ENCODE measurements at places on chromosomes 7 and 10. TPM values are rescaled to one million over a fixed set of nuclear protein-coding genes. Genes with fewer than 3 reads are reported as not detected.
A peak's percentile ranks its signal among the peaks of the same experiment; 100 is the strongest.

- no peak overlapping the region for H3K4me3 ChIP-seq
- no peak for DNase-seq
- no peaks in the 10 kb centered on the region for H3K27me3 ChIP-seq
- H3K27ac ChIP-seq: no peak overlapping the region
- peaks cover 3% of the 10 kb centered on the region for H3K36me3 ChIP-seq
Measured at GRCh38 chr7:127893547-127893946, 137.7 kb downstream of the LRRC4 start.

Gene MCU
- total RNA-seq: 17.1 TPM

DNA sequence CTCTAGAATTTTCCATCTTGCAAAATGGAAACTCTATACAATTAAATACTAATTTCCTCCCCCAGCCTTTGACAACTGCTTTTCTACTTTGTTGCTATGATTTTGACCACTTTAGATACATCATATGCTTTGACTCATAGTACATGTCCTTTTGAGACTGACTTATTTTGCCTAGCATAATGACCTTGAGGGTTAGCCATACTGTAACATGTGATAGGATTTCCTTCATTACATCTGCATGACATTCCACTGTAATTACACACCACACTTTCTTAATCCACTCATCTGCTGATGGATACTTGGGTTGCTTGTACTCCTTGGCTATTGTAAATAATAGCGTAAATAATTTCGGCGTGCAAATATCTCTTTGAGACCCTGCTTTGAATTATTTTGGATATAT, 127.7 kb downstream of the JAZF1 start:
- no peak for DNase-seq
- H3K4me1 ChIP-seq: no peaks in the 10 kb centered on the region
- no peak overlapping the region for H3K4me3 ChIP-seq
- no peak overlapping the region for H3K27ac ChIP-seq
- no peaks in the 10 kb centered on the region for H3K36me3 ChIP-seq

Gene SFXN3
- 23.4 TPM for total RNA-seq

Gene SLC26A4
- 0.26 TPM for total RNA-seq

Gene RAMP3
- 14.0 TPM for total RNA-seq

Gene PALD1
- 4.9 TPM for total RNA-seq

Gene AGBL3
- 2.6 TPM for total RNA-seq

Gene SPDYE8
- total RNA-seq: not detected

DNA sequence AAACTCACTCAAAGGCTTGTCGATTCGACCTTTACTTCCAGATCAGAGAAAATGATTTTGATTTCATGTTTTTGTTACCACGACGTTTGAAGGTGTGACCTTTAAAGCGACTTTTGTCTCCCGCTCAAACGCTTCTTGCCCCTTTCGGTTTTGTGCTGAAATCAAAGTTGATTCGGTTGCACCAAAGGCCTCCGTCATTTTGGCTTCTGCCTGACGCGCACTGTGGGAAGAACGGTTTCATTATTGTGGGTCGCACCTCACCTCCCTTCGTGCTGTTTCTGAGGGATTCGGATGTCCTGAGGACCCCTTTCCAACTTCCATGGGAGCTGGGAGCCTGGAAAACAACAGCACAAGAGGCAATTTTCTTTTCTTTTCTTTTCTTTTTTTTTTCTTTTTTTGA, 176.9 kb downstream of the DNAJB6 start:
- no peaks in the 10 kb centered on the region for H3K36me3 ChIP-seq
- H3K27me3 ChIP-seq: no peaks in the 10 kb centered on the region
- no peaks in the 10 kb centered on the region for H3K4me1 ChIP-seq
- no peak for DNase-seq
- H3K27ac ChIP-seq: no peak overlapping the region

- H3K27ac ChIP-seq: no peak overlapping the region
- DNase-seq: no peak
- no peaks in the 10 kb centered on the region for H3K4me1 ChIP-seq
- H3K27me3 ChIP-seq: no peaks in the 10 kb centered on the region
Measured at GRCh38 chr10:53379956-53380355, 607.4 kb upstream of the MBL2 start.

- no peaks in the 10 kb centered on the region for H3K36me3 ChIP-seq
- DNase-seq: no peak
- no peaks in the 10 kb centered on the region for H3K27me3 ChIP-seq
- H3K4me1 ChIP-seq: no peaks in the 10 kb centered on the region
Measured at GRCh38 chr10:76784076-76784475, 853.5 kb downstream of the KCNMA1 start.

DNA sequence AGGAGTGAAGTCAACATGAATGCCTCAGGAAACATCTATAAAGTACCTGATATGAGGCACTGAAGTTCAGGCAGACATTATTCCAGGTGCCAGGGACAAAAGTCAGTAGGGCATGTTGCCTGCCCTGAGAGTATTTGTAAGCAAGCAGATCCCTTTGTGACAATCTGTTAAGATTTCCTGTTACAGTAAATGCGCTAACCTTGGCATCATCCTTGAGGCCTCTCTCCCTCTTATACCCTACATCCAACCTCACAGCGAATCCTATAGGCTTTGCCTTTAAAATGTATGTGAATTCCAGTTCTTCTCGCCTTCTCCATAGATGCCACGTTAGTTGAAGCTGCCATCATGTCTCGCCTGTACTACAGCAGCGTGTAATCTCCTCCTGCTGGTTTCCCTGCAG, 165.3 kb downstream of the DNAH11 start:
- H3K27ac ChIP-seq: no peak overlapping the region
- H3K4me3 ChIP-seq: no peak overlapping the region
- no peak for DNase-seq
- no peaks in the 10 kb centered on the region for H3K36me3 ChIP-seq

DNA sequence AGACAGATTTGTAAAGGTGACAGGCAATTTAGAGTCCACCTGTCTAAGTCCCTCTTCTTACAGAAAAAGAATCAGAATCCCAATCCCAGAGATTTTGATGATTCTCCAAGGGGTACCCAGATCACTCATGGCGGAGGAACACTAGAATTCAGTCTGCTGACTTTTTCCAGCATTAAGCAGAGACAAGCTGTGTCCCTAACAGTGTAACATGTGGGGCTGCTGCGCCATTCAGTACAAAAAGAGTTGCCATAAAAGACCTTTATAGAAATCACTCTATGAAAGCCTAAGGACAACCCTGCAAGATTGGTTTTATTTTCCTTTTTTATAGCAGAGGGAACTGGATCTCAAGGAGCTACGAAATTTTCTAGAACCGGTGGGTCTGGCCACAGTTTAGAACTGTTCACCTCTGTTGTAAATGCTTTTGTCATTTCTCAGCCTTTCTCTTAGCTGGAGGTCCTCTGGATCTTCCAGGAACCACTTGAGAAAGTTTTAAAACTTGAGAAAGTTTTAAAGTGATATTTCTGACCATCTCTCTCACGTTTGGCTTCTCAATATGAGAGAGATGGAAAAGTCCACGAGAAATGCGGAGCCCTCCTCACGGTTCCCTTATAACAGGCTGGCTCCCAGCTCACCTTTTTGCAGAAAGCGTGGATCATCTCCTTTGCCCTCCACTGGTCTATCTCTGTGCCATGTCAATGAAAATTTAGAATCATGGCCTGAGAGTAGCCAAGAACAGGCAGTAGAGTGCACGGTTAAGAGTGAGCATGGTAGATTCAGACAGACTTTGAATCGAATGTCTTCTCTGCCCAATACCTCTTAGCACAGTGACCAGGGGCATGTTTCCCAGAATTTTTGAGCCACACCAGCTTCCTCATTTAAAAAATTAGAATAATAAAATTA, 826 bp downstream of the GIMAP7 start:
- no peak overlapping the region for H3K27ac ChIP-seq
- no peaks in the 10 kb centered on the region for H3K4me1 ChIP-seq
- peak overlapping the region; percentile 4 for H3K4me3 ChIP-seq
- no peak for DNase-seq

Gene ATRNL1
- total RNA-seq: 6.5 TPM

DNA sequence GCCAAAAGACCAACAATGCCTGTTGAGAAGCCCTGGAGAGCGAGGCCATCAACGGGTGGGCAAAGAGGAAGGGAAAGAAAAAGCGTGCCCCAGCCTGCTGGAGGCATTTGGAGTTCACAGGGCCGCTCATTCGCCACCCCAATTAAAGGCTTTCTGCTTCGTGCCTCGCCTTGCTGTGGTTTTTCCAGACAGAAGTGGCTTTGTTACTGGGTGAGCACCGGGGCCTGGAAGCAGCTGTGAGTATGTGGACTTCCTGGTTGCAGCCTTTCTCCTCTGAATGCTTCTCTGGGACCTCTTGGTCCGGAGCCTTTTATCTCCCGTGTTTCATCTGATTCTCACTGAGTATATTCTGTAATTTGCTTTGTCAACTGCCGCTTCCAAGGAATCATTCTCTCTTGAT, 118.1 kb upstream of the EGR2 start:
- no peaks in the 10 kb centered on the region for H3K4me1 ChIP-seq
- no peaks in the 10 kb centered on the region for H3K36me3 ChIP-seq
- peak; percentile 13 for DNase-seq
- no peak overlapping the region for H3K27ac ChIP-seq
- H3K4me3 ChIP-seq: no peak overlapping the region
- H3K27me3 ChIP-seq: no peaks in the 10 kb centered on the region

DNA sequence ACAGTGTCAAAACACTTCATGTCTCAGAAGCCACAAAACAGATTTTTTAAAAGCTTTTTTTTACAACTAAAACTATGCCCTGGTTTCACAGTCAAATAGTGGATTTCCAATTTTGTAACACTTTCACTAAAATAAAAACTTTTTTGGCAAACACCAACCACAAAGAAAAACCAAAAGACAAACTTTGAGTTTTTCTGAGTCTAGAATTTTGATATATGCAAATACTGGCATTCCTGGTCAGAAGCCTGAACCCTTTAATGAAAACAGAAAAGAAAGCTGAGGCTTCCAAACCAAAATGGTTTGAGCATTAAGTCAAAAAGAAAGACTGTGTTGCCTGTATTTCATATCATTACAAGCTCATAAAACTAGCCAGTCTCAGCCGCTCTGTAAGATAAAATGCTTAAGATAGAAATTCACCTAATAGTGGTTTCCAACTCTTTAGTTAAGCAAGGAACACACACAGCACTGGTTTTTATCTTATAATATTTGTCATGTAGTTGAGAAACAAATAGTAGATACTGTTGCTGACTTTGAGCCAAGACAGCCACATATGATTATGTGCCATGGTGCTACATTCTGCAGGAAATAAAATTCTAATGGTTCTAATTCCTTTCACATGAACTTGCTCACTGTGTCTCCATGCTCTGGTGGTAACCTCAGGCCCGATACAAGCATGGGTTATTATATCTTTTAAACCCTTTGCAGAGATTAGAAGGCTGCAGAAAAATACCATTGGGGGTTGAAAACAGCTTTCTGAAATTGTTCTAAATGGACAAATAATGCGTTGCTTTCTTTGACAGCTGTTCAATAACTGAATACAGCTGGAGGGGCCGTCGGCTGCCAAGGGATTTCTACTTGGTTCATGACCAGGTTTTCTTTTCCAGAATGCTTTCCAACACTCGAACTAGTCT, 49.4 kb downstream of the FAM171A1 start:
- no peak overlapping the region for H3K27ac ChIP-seq
- H3K4me1 ChIP-seq: peaks cover 26% of the 10 kb centered on the region
- DNase-seq: peak; percentile 30
- no peaks in the 10 kb centered on the region for H3K36me3 ChIP-seq
- no peaks in the 10 kb centered on the region for H3K27me3 ChIP-seq

Gene CPEB3
- total RNA-seq: 10.2 TPM

- no peak overlapping the region for H3K27ac ChIP-seq
- no peaks in the 10 kb centered on the region for H3K4me1 ChIP-seq
- no peak overlapping the region for H3K4me3 ChIP-seq
Measured at GRCh38 chr7:9097565-9098060, 664.2 kb downstream of the NXPH1 start.

DNA sequence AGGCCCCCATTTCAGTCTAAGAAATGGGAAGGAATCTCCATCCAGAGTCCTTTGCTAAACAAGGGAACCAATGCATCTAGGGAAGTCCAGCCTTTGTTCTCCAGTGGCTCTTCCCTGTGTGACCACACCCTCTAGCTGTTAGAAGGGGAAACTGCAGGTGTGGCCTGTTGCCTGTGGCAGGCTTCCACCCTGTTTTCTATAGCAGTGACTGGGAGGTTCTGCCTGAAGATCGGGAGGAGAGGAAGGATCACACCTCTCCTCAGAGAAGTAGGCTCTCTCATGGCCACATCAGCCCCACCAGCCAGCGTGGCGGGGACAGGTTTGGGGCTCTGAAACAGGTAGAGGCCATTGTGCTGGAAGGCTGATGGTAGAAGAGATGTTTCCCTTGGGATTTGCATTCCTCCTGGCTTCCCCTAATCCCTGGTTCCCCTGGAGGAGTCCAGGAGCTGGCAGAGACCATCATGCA, 47.7 kb upstream of the TRIM8 start:
- no peak overlapping the region for H3K4me3 ChIP-seq
- no peaks in the 10 kb centered on the region for H3K27me3 ChIP-seq

GRCh38 chr7:148079206-148080080, 511.1 kb upstream of the C7orf33 start:
- H3K4me1 ChIP-seq: no peaks in the 10 kb centered on the region
- H3K4me3 ChIP-seq: no peak overlapping the region
- no peaks in the 10 kb centered on the region for H3K36me3 ChIP-seq
- H3K27me3 ChIP-seq: no peaks in the 10 kb centered on the region
- no peak overlapping the region for H3K27ac ChIP-seq

Gene PRR15
- total RNA-seq: 2.3 TPM

Gene PLEKHS1
- 6.2 TPM for total RNA-seq

DNA sequence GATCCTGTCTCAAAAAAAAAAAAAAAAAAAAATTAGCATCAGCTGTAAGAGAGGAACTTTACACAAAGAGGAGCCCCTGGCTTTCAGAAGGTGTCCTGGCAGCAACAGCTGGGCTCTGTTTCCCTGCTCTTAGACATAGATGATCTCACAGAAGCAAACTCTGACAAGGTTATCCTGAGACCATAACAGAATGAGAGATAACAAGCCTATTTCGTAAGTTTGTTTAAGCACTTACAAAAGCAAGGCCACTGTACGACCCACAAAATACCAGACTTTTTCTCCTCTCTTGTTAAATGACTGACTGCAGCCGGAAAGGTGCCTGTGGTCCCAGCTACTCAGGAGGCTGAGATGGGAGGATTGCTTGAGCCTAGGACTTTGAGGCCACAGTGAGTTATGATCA, 33.3 kb upstream of the OTUD1 start:
- H3K36me3 ChIP-seq: no peaks in the 10 kb centered on the region
- no peak overlapping the region for H3K4me3 ChIP-seq
- DNase-seq: peak; percentile 46
- H3K4me1 ChIP-seq: peaks cover 7% of the 10 kb centered on the region
- H3K27me3 ChIP-seq: no peaks in the 10 kb centered on the region

- no peak overlapping the region for H3K27ac ChIP-seq
- no peaks in the 10 kb centered on the region for H3K36me3 ChIP-seq
- H3K4me3 ChIP-seq: no peak overlapping the region
- peaks cover 3% of the 10 kb centered on the region for H3K4me1 ChIP-seq
- H3K27me3 ChIP-seq: no peaks in the 10 kb centered on the region
Measured at GRCh38 chr7:12954380-12955033, 267.1 kb downstream of the ARL4A start.

- no peak overlapping the region for H3K4me3 ChIP-seq
- no peak for DNase-seq
- no peaks in the 10 kb centered on the region for H3K27me3 ChIP-seq
- H3K4me1 ChIP-seq: peaks cover 2% of the 10 kb centered on the region
Measured at GRCh38 chr7:31957756-31958155, 112.5 kb downstream of the PDE1C start.
